ENCODE measurements at places on chromosomes 5 and 9.

DNA sequence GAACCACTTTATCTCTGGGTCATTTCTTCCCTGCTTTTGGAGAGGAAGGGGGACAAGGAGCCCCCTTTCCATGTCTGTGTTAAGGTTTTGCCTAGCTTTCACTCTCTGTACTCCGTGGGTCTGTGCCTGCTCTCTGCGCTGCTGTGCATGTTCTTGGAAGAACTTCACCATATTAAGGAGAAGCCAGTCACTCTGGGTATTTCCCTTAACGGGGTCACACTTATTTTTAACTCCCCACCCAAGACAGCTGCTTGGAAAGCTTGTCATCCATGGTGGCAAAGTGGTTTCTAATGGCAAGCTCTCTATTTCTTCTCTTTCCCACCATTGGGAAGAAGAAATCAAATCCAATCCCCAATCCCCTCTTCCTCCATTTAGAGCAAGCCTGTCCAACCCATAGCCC is 44.8 kb upstream of the HMHB1 start:
- DNase-seq, result no peak

DNA sequence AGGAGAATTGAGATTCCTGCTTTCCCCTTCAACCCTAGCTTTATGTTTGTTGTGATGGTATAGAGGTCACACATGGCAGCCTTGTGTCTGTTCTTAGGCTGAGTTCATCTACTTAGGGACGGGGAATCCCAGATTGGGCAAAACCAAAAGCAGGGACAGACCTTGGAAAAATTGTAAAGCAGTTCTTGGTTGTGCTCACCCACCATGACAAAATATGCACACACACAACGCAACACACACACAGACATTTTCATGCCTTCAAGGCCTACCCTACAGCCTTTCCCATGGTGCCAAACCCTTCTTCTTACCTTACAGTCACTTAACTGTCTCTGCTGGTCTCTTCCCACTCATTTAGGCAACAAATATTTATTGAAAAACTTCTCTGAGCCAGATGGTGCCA is 14.8 kb downstream of the PCDHGC5 start:
- DNase-seq, result no peak

DNA sequence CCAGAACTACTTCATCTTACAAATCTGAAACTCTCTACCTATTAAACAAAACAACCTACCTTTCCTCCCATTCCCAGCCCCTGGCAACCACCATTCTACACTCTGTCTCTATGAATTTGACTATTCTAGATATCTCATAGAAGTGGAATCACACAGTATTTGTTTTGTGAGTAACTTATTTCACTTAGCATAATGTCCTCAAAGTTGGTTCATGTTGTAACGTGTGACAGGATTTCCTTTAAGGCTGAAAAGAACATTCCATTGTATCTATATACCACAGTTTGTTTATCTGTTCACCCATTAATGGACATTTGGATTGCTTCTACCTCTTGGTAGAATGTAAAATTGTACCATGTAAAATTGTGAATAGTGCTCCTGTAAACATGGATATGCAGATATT is 70.1 kb upstream of the NXNL2 start:
- DNase-seq, result no peak

- DNase-seq, result no peak
Measured at GRCh38 chr5:62533597-62533996, 45.0 kb upstream of the LRRC70 start.
